ENCODE measurements at places on chromosomes 2 and 18.

GRCh38 chr2:150715501-150715900 is 228.0 kb upstream of the RND3 start:
- no peak for DNase-seq

DNA sequence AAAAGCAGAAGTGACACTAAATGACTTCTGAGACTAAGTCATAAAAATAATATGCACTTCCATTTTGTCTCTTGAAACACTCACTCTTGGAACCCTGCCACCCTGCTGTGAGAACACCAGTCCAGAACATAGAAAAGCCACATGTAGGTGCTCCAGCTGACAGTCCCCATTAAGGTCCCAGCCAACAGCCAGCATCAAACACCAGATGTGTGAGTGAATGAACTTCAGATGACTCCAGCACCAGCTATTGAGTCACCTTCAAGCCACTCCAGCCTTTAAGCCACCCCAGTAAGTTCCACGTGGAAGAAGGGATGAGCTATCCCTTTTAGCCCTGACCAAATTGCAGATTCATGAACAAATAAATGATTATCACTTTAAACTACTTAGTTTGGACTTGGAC is 31.5 kb upstream of the LGALSL start:
- DNase-seq, result no peak

GRCh38 chr2:17442334-17442733 is 75.9 kb downstream of the RAD51AP2 start:
- no peak for DNase-seq

GRCh38 chr2:11903085-11903606 is 156.7 kb downstream of the LPIN1 start:
- DNase-seq, result no peak

DNA sequence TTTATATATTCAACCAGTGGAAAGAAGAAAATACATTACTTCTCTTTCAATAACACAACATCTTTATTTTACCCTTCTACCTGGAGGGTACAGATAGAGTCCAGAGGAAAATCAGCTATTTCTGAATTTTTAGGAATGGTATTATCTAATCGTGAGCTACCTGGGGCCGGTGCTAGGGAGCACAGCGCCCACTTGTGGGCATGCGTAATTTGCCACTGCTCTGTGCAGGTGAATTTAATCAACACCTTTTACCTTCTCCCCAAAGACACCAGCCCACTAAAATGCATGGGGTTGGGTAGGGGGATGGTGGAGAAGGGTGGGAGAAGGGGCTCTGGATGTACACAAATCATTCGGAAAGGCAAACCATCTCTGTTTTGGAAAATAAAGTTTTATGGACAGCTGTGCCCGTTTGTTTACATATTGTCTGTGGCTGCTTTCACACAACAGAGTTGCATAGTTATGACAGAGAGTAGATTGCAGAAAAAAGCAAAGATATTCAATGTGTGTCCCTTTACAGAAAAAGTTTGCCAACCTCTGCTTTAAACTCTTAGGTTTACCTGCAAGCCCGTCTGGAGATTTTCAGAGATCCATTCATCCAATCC is 51.5 kb upstream of the DCC start:
- DNase-seq, result peak; percentile 51

All from lower lobe of right lung (tissue), 2 donors.